ENCODE measurements at places on chromosomes 5 and 9.

GRCh38 chr5:66358741-66359140 lies 214.6 kb downstream of the SREK1 start:
- no peak for DNase-seq

DNA sequence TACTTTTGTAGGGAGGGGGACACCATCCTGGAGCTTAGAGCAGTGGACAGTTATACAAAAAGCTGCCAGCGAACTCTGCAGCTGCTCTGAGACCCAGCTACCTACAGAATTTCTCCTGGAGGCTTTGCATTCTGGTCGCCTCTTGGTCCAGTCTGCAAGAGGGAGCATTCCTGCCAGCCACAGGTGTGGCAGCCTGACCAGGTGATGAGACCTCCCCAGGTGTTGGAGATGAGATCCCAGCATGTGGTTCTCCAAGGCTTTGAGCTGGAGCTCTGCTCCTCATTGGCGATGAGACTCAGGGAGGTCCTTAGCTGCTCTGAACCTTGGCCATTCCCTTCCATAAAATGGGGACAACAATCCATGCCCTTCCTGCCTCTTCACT lies 69.3 kb downstream of the RGS3 start:
- DNase-seq = no peak

DNA sequence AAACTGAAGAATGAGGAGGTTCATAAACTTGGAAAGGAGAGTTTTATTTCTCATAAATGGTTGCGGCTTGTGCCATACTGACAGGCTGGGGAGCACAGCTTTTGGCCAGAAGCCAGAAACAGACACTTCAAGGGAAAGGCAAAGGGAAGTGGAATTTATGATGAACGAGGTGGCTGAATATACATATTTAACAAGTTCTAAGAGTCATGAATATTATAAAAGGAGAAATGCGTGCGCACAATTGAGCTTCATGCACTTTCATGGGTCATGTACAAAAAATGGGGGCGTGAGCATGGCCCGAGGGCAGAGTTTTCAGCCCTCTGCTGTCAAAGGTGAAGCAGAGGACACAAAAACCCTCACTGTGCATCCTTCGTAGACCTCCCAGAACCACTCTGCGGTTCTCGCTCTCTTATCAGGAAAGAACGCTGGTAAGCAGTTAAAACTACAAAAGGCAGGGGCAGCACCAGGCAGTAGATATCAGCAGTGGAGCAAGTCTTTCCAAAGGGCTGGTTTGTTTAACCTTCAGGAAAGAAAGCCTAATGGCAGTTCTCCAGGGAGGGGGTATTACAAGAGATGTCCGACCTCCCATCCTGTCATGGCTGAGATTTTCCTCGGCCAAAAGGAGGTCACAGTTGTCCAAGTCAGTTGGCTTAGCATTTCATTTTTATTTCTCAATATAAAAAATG lies 29.0 kb downstream of the AUH start:
- DNase-seq = no peak

DNA sequence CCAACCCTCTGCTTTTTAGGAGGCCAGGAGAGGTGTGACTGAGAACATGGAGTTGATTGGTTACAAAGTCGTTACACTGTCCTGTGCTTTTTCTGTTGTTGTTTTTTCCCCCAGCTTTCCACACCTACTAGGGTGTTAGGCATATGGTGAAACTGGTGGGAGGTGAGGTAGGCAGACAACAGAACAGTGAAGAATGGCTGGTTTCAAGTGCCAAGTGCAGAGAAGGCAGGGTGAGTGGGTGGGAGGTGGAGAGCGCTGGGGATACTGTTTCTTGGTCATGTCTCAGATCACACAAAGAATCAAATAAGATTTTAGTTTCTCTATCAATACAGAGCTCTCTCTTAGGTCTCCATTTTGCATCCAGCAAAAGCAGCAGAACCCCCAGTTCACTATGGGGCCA lies 2.2 kb upstream of the SPTAN1 start:
- DNase-seq = no peak

DNA sequence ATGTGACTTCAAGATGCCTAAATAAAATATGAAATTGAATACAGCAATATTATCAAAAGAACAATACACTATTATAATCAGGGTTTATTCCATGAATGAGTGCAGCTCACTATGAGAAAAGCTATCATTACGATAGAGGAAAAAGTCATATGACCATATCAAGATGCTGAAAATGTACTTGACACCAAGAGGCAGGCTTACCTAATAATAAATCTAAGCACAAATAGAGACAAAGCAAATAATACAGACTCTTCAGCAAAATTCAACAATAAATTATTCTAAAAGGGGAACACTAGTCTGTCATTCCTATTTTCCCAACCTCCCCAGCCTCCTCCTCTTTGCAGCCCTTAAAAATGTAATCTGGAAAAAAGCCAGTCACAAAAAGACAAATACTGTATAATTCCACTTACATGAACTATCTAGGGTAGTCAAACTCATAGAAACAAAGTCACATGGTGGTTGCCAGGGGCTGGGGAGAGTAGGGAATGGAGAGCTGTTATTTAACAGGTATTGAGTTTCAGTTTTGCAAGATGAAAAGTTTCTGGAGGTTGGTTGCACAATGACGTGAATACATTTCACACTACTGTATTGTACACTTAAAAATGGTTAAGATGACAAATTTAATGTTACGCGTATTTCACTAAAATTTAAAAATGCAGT lies 148.4 kb downstream of the NFIB start:
- DNase-seq = no peak

DNA sequence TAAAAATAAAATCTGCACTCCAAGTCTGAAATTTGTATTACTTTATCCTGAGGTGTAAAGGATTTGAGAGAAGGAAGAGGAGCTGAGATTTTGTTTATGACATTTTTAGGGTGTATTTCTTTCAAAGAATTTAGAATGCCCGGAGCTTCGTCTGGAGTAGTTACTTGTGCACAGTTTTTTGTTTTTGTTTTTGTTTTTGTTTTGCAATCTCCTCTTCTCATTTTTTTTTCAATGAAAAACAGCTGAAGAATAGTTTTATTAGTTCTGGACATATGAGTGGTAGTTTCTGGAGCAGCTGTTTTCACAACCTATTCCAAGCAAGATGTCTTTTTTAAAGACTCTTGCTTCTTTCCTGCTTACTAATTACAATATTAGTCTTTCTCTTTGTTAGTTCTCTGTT lies 408.2 kb upstream of the PTGER4 start:
- no peak for DNase-seq

DNA sequence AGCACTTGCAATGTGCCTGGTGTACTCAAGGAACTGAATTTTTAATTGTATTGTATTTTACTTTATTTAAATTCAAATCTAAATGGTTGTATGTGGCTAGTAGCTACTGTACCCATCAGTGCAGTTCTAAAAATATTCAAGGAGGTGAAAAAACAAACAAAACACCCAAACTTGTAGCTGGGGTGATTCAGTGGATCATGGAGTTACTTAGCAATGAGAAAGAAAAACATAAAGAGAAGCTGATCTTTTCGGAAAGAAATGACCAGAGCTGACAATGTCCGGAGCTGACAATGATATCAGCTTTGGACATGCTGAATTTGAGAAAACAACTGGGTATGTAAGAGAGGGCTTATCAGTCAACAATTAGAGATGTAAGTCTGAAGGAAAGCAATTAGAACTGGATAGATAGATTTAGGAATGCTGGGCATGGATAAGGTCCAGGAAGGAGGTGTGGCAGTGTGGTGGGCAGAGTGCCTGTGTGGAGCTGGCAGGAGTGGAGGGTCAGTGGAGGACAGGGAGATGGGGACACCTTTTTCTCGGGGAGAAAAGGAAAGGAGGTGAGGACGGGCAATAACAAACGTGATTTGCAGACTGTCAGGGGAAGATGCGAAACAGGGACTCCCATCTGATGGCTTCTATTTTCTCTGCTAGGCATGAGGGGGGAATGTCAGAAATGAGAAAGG lies 113.2 kb downstream of the DCP2 start:
- no peak for DNase-seq

DNA sequence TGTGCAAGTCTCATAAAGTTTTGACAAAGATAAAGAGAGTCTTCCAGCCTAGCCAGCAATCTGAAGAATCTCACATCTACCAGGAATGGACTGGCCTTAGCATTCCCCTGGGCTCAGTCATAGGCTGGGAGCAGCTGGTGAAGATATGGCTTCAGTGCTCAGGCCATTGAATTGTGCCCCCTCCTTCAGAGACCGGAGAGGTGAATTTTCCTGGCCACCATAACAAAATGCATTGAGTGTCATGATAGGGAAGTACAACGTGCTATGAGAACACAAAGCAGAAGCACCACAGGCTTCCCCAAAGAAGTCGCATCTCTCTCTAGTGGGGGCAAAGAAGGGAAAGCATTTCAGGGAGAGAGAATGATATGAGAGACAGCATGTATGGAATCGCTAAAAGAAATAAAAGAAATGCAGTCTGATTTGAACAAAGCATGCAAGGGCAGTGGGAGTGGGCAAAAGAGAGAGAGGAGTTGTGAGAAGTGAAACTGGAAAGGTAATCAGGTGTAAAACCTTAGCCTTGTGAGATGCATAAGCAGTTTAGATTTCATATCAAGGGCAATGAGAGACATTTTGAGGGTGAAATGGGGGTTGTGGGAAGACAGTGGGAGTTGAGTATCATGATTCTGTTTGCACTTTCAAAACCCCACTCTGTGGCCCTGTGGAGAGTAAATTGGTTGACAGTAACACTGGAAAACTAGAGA lies 57.1 kb upstream of the NMUR2 start:
- no peak for DNase-seq

GRCh38 chr5:165834891-165835290 lies 2329.5 kb downstream of the MAT2B start:
- no peak for DNase-seq

GRCh38 chr5:94433397-94434163 lies 184.8 kb downstream of the KIAA0825 start:
- DNase-seq = no peak

GRCh38 chr9:74643303-74643923 lies 146.3 kb downstream of the RORB start:
- no peak for DNase-seq

GRCh38 chr5:98975223-98975622 lies 46.4 kb upstream of the CHD1 start:
- DNase-seq = no peak

GRCh38 chr9:133374612-133375115 lies 1.2 kb downstream of the SURF4 start:
- DNase-seq = no peak

DNA sequence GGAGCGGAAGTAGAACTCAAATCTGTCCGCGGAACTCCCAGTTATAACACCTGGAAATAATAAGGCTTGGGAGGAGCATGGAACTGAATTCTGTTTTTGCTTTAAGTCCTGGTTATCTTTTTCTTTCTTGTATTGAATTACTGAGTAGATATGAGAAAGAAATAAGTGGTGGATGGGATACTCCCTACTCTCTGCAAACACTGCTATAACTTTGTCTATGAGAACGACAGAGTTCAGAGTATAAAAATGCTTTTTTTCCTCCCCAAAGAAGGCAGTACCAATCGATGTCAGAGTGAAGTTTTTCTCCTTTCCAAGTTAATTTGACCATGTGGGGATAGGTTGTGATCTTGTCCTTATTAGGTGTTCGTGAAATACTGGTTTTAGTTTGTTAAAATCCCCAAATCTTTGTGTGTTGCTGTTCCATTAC lies 1.2 kb downstream of the RIC1 start:
- DNase-seq = no peak

DNA sequence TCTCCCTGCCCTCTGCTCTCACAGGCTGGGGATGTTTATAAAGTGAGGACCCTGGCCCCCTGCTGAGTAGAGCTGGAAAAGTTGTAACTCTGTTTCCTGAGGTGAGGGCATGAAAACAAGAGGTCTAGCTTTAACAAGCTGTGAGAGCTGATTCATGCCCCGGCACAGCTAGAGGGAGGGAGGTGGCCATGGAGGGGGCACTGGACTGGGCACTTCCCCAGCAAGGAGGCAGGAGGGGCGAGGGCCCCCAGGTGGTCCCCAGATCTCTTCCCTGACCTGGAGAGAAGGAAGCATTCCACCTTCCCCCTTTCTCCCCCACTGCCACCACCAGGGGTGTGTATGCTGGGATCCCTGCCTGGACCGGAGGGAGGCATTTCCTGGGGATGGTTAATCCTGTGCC lies at the start of gene MSMP:
TSS of gene MSMP (minus strand) at position 13 of the 400 bp plus-strand sequence. CDS start 147 bp downstream, outside the sequence.
- no peak for DNase-seq

- DNase-seq = no peak
Observed at GRCh38 chr5:71615809-71616208, 28.7 kb downstream of the MCCC2 start.

DNA sequence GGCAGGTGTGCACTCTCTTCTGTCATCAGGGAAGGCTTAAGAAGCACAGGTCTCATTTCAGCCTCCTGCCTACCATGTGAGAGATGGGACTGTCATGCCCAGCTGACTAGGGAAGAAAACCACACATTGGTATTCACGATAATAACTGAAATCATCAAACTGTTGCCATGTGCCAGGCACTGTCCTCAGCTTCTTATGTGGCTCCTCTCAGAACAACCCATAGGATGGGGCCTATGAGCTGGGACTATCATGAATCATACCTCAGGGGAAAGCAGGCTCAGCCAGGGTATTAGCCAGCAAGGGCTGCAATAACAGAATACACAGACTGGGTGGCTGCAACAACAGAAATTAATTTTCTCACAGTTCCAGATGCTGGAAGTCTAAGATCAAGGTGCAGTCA lies 3.3 kb downstream of the AFAP1L1 start:
- no peak for DNase-seq

- DNase-seq = no peak
Observed at GRCh38 chr5:116380621-116381020, 194.0 kb downstream of the SEMA6A start.

- no peak for DNase-seq
Observed at GRCh38 chr5:91109634-91110033, 273.5 kb downstream of the ARRDC3 start.

DNA sequence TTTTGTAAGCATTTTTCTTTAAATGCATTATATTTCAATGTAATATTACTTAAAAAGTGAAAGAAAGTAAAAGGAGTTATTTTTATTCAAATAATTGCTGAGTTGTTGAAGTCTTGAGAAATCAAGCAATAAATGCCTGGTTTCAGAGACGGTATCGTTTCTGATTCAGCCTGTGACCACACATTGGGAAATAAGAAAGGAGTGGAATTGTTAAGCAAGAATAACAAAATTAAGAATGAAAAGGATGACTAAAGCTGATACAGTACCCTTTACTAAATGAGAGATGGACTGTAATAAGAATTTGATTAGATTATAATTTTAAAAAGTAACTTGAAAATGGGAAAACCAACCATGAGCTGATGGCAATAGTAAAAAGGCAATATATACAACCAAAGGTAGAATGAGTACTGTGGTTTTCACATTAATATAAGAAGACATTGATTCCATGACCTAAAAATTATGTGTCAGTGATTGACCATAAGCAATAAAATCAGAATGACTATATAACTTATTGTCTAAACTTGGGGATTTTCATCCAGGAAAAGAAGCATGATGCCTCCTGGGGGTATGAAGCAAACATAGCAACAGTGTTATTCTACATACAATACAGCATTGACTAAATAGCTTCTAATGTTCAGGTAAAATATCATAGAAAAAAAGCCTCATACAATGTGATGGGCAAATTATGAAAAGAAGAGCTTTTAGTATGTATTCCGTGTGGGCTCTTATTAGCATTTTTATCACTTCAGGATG lies 101.9 kb upstream of the PRDM9 start:
- DNase-seq = no peak

GRCh38 chr5:69331528-69332445 lies 814 bp downstream of the CCDC125 start:
- no peak for DNase-seq
